Stimulated activated CD4-positive, alpha-beta T cell treated with anti-CD3 and anti-CD28 coated beads, Interleukin-1b, Interleukin-23, amount 100 ng/mL, for 1 hour (primary cell): ENCODE measurements at places on chromosomes 6 and 20.
A peak's percentile ranks its signal among the peaks of the same experiment; 100 is the strongest.

GRCh38 chr6:20370393-20370792 is 31.3 kb upstream of the E2F3 start:
- DNase-seq = no peak

DNA sequence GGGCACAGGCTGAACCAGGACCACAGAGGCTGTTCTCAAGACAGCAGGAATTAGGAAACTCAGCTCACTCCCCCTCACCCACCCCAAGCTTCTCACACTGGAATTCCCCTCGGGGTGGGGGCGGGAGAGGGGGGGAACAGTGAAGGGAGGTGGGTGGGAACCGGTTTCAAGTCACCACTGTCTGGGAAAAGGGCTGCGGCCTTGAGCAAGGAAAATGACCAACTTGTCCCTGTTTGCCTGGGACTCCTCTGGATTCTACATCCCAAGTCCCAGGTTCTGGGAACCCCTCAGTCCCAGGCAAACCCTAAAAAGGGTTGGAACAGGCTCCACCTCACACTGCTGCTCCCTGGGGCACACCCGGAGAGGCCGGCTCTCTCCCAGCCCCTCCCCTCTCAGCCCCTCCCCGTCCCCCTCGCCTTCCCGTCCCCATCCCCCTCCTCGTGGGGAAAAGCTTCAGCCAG is 230.7 kb downstream of the TFAP2C start:
- DNase-seq = no peak

- DNase-seq = no peak
Observed at GRCh38 chr6:39144481-39145173, 29.6 kb upstream of the SAYSD1 start.

- DNase-seq = no peak
Observed at GRCh38 chr6:1802491-1803395, 193.0 kb downstream of the FOXC1 start.

DNA sequence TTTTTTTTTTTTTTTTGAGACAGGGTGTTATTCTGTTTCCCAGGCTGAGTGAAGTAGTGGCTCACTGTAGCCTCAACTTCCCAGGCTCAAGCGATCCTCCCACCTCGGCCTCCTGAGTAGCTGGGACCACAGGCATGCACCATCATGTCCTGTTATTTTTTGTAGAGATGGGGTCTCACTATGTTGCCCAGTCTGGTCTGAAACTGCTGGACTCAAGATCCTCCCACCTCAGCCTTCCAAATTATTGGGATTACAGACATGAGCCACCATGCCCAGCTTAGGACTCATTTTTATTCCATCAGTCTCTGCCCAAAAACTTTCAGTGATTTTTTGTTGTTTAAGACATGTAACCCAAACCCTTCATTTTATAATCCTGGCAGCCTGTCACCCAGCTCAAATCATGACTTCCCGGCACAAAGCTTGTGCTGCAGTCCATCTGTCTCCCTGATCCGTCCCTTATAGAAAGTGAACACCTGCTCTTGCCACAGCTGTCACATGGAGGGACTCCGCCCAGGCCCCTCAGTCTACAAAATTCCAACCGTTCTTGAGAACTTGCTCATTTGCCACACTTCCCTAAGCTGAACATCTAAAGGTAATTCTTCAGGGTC is 183.9 kb upstream of the JARID2 start:
- no peak for DNase-seq

DNA sequence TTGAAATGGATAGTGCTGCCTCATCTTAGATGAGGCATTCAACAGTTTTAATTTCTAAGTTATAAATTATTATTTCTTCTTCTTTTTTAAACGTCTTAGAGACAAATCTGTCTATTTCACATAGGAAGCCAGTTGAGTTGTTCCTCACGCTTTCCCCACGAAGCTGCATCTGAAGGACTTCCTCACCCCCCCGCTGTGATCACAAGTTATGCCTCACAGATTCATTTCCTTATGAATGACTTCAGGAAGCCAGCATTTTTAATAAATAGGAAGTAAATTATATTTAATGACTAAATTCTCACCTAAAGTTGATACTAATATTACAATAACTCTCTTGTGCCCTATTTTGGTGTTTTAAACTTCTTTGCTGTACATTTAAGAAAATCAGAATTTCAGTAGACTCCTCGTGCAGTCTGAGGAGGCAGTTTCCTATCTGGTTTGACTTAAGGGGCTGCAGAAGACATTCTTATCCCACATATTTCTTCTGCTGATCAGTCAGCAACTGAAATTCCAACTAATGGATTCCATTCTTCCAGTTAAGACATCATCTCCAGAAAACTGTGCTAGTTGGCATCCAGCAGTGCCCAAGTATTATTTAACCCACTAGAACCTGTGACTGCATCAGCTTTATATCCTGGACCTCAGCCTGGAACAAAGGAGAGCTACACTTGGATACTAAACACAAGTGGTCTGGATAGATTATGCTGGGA is 182.7 kb upstream of the CCN2 start:
- DNase-seq = no peak

GRCh38 chr6:113185299-113185698 is 671.8 kb upstream of the MARCKS start:
- DNase-seq = no peak

GRCh38 chr6:15659181-15659580 is 3.6 kb downstream of the DTNBP1 start:
- no peak for DNase-seq

DNA sequence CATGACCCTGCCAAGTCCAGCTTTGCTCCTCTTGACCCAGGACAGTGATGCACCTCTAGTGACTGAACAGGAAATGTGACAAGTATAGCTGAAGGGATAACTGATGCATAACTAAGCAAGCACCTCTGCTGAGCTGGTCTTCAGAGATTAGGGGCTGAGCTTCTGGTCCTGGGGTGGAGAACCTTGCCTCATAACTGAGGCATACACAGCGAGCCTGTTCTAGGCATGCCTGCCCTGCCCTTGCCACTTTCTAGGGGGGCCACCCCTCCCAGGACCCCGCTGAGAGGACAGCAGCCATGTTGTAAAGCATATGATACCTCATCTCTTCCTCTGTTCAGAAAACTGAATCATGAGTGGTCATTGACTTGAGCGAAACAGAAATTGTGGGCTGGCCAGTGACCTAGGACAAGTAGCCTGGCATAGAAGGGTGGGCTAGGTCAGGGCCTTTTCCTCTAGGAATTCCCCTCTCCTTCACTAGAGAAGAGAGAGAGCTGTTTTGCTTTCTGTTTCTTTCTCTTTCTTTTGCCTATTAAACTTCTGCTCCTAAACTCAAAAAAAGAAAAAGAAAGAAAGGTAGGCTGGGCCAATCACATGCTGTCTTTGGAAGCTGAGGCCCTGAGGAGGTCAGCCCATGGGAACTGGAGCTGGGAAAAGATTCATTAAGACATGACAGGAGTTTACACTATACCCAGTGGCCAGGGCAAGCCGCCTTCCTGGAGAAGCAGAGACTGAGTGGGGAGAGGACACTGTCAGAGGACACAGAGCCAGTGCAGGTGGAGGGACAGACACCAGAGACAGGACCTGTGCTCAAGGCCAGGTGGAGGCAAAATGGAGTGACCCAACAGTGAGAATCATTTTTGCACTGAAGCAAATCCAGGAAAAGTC is 23.1 kb downstream of the ALDH5A1 start:
- DNase-seq = no peak

DNA sequence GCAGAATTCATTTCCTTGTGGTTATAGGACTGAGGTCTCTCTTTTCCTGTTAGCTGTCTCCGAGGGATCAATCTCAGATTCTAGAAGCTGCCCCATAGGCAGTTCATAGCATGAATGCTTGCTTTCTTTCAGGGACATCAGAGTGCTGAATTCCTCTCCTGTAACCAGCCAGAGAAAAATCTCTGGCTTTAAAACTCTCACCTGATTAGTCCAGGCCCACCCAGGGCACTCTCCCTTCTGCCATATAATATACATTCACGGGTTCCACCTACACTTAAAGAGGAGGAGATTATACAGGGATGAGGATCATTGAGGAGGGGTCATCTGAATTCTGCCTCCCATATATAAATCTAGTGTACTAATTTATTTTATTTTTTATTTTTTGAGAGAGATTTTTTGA is 2.1 kb upstream of the KCNS1 start:
- no peak for DNase-seq

GRCh38 chr20:42974347-42974746 is 215.4 kb downstream of the PTPRT start:
- no peak for DNase-seq

- DNase-seq = peak; percentile 17
Observed at GRCh38 chr20:10447028-10447427, 11.9 kb downstream of the SLX4IP start.

DNA sequence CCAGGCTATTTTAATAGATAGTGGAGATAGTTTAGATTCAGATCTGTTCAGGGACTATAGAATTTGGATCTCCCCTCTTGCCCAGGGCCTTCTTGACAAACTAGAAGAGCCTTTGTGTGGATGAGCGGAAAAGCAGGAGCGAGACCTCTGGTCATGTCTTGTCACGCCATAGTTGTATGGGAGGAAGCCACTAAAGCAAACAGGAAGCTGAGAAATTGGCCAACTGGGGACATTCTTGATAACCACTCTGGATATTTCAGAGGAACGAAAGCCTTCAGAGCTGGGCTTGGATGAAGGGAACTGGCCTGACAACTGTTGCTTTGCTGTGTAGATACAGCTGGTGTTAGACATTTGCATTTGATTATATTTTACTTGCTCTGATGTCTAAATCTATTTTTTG is 54.1 kb upstream of the EXOC2 start:
- DNase-seq = no peak

DNA sequence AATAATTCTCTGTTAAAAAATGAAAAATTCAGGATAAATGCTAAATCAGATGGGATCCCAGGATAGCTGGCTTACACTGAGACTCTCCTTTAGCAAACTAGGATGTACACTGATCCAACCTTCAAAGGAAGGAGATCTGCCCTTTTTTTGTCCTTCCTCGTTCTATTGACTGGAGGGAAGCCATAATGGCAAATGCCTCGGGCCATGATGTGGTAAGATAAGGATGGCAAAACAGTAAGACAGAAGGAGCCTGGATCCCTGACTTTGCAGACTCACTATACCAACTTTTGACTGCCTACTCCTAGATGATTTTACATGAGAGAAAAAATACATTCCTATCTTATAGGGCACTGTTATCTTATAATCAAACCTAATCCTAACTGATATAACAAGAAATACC is 156.9 kb upstream of the BEND3 start:
- DNase-seq = no peak

DNA sequence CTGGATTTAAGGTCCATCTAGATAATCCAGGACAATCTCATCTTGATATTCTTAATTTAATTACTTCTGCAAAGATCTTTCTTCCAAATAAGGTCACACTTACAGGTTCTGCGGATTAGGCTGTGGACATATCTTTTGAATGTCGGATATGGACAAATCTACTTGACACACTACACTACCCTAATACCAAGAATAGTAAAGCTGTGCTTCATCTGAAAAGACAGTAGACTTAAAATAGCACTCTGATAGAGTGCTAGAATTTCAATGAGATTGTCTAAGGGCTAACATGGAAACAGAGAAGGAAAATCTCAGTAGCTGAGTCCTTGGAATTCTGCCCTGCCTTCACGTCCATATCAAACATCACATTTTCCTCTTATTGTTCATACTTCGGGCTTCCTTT is 1238.0 kb downstream of the EPHA7 start:
- no peak for DNase-seq

DNA sequence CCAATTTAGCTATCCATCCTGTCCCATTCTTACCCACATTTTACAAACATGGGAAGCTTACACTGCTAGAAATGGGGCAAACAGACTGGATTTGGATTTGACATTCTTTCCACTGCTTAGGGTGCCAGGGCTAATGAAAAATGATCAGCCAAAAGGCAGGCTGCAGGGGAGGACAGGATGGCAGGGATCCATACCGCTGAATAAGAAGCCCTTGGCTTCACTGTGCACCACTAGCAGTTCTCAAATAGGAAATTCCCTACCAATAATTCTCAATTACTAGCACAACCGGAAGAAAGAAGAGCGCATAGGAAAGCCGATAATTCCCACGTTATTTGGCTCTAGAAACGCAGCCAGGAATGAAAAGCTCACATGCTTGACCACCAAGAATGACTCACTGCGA is 73.1 kb downstream of the NDUFAF5 start:
- DNase-seq = no peak

- no peak for DNase-seq
Observed at GRCh38 chr20:1196634-1197033, 6.6 kb upstream of the C20orf202 start.

DNA sequence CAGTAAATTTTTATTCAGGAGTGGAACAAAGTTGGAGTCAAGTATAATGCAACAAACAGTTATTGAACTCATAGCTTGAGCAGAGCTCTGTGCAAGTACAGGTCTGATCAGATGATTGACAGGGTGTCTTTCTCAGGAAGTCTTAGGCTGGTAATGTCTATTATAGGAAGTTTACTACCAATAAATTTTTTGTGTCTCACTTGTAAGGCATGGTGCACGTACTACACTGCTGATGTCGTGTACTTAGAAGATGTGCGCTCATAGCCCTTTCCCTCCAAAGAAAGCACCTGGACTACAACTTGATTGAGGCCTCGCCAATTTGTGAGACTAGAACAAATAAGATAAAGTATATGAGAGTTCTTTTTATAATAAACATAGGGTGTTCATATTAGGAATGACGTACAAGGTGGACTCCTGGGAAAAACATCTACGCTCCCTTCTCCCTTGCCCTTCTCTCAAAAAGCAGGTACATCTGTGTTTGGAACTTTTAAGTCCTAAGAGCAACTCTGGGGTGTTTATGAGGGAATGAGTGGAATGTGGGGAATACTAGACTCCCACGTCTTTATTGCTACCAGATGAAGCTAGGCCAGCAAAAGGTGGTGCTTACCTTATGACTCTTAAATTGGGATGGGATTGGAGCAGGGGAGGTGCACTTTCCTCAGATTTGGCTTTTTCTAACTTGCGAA is 1.5 kb downstream of the NDUFAF5 start:
- no peak for DNase-seq

GRCh38 chr6:26019261-26019830 is 56.7 kb downstream of the TRIM38 start:
- no peak for DNase-seq

GRCh38 chr20:6646021-6646636 is 121.4 kb upstream of the BMP2 start:
- DNase-seq = no peak

- no peak for DNase-seq
Observed at GRCh38 chr6:109743739-109744138, 52.6 kb downstream of the FIG4 start.

DNA sequence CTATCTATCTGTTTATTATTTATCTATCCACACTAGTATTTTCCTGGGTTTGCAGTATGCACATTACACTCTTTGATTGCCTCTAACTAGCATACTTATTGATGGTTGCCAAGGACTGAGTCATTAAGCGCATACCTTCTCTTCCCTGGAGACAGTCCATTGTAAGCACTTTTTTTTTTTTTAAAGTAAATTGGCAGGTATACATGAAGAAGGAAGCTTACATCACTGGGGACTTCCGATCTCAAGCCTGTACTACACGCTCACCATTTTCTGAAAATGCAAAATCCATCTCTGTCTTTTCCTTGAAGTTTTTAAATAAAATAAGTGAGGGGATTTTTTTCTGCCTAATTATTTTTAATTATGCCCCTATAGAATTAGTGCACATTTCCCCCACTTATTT is 63.5 kb downstream of the HMGN3 start:
- no peak for DNase-seq
